ENCODE measurements at places on chromosomes 4 and X.

GRCh38 chrX:129403974-129404669 lies 119.2 kb downstream of the SMARCA1 start:
- no peak for DNase-seq

DNA sequence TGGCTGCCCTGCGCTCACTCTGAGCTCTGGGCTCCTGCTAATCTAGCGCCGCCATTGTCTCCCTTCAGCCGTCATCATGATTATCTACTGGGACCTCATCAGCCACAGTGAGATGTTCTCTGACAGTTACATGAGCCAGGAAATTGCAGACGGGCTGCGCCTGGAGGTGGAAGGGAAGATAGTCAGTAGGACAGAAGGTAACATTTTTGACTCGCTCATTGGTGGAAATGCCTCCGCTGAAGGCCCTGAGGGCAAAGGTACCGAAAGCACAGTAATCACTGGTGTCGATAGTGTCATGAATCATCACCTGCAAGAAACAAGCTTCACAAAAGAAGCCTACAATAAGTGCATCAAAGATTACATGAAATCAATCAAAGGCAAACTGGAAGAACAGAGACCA lies 21.8 kb upstream of the PIN4 start:
- no peak for DNase-seq

- DNase-seq: no peak
These were observed 2.3 kb downstream of the LAGE3 start for GRCh38 chrX:154476821-154477220.

- DNase-seq: no peak
These were observed 194.2 kb upstream of the NOCT start for GRCh38 chr4:138821331-138821730.

DNA sequence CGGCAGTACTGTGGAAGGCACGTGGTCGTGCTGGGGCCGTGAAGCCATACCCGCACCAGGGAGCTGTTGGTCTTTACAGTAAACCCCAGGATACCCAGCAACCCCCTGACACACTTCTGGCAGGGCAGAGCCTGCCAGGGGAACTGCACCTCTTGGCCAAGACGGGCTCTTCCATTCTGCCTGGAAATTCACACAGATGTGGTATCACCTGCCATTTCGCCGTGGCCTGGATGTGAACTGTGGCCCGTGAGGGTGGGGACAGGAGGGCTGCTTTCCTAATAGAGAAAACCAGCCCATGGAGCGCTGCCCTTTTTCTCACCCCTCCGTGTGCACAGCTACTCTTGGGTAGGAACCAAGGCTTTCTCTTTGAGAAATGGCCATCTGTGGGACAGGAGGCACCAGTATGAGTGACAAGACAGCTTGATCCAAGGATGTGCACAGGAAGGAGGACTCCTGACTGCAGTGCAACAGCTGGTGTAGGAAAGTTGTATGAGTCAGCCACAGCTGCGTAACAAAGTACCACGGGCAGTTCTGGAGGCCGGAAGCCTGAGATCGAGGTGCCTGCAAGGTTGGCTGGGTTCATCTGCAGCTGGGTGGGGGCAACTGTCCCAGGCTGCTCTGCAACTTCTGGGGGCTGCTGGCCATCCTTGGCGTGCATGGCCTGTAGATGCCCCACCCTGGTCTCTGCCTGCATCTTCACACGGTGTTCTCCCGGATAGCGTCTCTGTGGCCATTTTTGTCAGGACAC lies 95.7 kb downstream of the PSAPL1 start:
- no peak for DNase-seq

GRCh38 chr4:165118256-165118909 lies 5.7 kb upstream of the TMEM192 start:
- no peak for DNase-seq

DNA sequence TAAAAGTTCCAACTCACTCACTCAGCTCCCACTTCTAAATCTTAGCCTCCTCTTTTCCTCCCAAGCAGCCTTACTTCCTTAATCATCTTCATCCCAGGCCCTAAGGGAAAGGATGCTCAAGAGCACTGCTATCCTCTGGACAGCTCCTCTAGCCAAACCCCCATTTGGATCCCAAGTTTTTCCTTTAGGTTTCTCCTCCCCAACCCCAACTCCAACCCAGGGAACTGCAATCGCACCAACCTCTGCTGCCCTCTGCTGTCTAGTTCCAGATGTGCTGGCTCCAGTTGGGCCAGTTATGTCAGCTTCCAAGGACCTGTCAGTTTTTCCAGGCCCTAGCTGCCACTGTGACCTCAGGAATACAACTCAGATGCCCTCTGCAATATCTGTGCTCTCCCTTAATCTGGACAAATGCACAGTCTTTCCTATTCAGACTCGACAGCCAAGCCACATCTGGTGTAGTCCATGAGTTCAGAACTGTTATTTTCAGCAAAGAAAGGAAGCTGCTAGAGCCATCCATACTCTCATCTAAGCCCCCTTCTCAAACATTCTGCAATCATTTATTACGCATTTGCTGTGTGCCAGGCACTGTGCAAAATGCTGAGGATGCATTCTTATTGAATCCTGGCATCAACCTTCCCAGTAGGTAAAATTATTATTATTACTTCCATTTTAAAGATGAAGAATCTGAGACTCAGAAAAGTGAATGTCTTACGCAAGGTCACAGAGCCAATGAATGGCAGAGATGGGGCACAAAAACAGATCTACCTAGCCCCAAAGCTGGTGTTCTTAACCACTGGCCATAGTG lies 12.3 kb upstream of the XPNPEP2 start:
- DNase-seq: peak; percentile 68

GRCh38 chr4:20839957-20840356 lies 139.7 kb downstream of the PACRGL start:
- DNase-seq: no peak

DNA sequence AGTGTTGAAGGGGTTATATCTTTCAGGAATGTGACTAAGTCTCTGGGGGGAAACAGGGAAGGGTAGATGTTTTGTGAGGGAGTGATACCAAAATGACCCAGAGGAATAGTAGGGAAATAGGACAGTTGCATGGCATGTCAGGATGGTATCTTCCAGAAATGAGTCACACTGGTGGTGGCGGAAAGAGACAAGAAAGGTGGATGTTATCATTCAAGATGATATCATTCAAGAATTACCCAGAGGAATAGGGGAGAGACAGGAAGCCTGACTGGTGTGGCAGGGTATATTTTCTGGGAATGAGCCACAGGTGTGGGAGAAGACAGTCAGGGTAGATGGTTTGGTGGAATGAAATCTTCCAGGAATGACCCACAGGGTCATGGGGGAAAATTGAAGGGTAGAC lies 61.1 kb downstream of the MAOA start:
- no peak for DNase-seq

DNA sequence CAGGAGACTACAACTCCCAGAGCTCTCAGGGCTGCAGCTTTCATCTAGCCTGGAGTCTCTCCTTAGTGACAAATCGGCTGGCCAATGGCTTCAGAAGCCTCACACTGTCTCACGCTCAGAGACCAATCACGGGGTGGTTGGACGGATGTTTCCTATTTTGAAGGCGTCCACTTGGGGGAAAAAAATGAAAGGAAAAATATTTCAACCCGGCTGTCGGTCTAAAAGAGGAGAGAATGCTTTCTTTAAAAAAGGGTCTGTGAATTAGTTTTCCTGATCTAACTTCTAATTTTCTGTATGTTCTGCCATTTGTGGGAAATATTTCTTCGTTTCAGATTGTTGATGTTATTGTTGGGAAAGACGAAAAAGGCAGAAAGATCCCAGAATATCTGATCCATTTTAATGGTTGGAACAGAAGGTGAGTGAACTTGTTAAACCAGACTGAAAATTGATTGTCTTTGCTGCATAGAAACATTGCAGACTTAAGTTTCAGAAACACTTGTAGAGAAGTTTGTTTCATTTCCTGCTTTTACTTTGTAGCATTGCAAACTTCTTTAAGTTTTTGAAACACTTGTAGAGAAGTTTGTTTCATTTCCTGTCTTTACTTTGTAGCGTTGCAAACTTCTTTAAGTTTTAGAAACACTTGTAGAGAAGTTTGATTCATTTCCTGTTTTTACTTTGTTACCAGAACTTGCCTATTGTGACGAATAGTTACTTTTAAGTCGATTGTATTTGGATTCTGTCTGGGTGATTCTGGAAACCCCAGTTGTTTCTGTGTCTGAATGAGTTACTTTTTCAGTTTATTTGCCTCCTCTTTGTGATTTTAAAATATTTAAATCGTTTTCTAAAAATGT lies 1.6 kb downstream of the MSL3 start:
- DNase-seq: peak; percentile 93

All from Peyer's patch (tissue), 4 donors.